ENCODE measurements at places on chromosomes 2 and 18.

- no peak for DNase-seq
Measured at GRCh38 chr2:42858140-42859005, 66.0 kb upstream of the HAAO start.

DNA sequence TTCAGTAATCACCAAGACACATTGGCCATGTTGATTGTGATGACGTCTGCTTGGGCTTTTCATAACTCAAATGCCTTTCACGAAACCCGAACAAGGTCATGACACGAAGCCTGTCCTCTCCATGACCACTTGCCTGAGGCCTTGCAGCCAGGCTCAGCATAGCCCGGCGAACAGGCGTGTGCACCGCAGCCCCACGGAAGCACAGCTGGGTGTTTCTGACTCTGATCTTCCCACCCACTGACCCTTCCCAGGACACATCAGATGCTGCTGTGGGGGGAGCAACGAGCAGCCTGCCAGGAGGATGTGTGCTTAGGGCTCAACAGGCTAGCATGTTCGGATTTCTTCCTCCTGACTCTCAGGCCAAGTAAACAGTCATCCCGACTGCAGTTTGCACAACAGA lies 369.4 kb upstream of the SALL3 start:
- DNase-seq, result no peak

DNA sequence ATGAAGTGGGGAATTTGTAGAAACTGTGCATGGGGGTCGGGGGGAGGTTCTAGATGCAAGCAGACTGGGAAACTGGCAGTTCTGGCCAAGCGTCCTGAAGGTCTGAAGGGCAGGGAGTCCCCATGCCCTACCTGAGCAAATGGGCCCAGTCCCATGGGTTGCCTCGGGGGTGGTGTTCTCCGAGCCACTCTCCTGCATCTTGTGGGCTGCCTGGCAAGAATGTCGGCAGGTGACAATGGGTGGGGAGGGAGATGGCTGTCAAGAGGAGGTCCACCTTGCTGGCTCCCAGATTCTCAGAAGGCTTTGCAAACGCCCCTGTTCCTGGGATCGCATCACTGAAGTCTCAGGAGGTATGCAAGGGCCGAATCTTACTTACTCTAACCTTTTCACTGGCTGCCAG lies 21.3 kb downstream of the INHBB start:
- no peak for DNase-seq

GRCh38 chr2:148305476-148305875 lies 284.6 kb downstream of the MBD5 start:
- DNase-seq, result no peak

- no peak for DNase-seq
Measured at GRCh38 chr2:232374356-232374755, 4.2 kb upstream of the ALPP start.

- peak; percentile 86 for DNase-seq
Measured at GRCh38 chr2:144876013-144876412, 356.1 kb upstream of the ZEB2 start.

- DNase-seq, result no peak
Measured at GRCh38 chr18:35122586-35123224, 81.5 kb downstream of the MAPRE2 start.
